ENCODE measurements at places on chromosomes 5 and 9.
A peak's percentile ranks its signal among the peaks of the same experiment; 100 is the strongest.

GRCh38 chr9:107024193-107024592, 161.2 kb downstream of the ZNF462 start:
- DNase-seq = no peak

DNA sequence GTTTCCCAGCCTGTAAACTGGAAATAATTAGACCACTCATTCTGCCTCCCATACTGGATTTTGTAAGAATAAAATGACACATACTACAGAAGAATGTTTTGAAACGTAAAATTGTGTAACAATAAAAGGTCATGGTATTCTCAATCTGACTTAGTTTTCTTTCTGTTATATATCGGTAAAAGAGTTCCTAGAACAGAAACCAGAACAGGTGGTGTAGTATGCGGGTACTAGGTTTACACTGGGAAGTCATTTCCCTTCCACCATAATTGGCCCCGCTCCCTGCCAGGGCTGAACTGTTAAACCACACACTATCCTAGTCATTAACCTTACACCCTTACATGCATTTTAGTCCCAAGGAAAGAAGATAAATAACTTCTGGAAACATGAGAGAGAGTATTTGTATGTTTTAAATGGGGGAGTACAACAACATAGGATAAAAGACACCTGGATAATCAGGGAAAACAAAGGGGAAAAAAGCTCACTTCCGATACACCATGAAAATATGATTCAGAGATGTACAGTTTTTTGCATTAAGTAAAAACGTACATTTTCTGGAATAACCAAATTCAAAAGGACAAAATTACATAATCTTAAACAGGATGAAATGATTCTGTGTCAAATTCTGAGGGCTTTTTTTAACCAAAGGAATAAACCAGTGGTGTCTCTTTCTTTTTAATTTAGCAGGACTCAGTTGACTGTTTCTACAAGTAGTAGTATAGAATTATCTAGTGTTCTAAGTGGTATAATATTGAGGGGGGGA, 199.7 kb downstream of the GLIS3 start:
- peak; percentile 6 for DNase-seq

DNA sequence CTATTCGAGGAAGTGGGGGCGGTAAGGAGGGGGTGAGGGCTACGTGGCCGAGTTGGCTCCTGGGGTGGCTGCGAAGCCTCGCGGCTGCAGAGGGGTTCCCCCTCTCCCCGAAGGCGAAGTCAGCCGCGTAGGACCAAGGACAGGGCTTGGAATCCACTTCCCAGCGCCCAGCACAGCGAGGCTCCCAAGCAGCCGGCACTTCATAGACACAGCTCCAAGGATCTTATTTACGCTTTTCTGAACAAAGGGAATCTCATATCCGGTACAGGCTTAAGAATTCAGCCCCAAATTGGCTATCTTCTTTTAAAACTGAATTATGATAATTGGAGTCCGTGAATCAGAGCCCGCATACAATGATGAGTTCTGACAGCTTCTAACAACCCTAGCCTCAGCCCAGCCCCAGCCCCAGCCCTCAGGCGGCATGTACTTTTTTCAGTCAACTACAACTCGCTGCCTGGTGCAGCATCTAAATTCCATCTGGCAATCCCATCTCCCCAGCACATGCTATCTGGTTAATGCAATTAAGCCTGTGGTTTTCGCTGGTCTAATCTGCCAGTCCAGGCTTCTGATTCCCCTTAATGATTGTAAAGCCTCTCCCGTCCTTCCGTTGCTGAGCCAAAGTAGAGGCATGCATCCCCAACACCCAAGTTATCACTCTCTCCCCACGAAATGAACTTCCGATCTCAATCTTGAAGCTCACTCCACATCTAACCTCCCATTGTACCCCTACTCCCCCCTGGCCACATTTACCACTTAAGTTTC, 1.0 kb downstream of the ELAVL2 start:
- DNase-seq = no peak

- DNase-seq = peak; percentile 60
These were observed 147.7 kb downstream of the BARX1 start for GRCh38 chr9:93807166-93808074.

DNA sequence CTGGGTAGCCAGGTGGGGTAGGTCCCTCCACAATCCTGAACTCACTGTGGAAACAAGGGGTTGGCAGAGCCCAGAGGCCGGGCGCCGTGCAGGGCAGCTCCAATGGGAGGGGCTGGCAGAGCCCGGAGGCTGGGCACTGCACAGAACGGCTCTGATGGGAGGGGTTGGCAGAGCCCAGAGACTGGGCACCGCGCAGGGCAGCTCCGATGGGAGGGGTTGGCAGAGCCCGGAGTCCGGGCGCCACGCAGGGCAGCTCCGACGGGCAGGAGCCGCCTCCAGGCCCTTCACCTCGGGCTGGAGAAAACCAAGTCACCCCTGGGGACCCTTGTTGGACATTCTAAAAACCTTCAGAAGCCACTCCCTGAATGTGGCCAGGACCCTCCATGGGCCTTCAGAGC, 9.3 kb downstream of the NACC2 start:
- DNase-seq = no peak

- DNase-seq = no peak
These were observed 14.3 kb downstream of the ARHGAP26 start for GRCh38 chr5:142784401-142784955.

DNA sequence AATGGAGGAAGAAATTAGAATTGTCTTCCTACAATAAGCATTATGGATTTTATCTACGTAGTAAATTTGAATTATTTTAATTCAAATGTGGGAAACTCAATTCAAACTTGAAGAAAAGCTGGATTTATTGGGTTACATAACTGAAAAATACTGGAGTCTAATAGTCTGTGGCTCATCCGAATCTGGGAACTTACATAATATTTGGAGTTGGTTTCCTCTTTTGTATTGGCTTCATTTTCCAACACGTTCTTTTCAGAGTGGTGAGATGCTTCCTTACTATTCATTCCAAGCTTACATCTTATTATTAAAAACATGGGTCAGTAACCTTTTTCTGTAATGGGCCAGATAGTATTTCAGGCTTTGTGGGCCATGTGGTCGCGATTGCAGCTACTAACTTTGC, 164.8 kb downstream of the ARHGAP26 start:
- no peak for DNase-seq

DNA sequence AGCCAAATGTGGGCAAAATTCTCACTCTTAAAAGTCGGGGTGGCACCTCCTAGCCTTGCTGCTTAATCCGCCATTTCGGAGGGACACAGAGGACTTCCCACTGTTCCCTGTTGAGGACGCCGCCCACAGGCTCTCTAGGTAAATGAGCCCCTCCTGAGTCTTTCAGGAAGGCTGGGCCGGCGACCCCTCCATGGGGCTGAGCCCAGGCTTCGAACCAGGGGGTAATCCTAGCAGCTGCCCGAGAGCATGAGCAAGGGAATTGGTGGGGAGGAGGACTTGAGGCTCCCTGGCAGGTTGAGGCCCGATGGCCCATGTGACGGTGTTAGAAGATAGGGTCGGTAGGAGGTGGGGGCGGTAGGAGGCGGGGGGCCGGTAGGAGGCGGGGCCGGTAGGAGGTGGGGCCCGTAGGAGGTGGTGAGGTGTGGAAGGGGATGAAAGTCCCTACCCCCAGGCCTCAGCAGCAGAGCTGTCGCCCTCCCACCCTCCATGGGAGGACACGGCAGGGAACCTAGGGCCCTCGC, 17.1 kb downstream of the SLC12A7 start:
- no peak for DNase-seq

DNA sequence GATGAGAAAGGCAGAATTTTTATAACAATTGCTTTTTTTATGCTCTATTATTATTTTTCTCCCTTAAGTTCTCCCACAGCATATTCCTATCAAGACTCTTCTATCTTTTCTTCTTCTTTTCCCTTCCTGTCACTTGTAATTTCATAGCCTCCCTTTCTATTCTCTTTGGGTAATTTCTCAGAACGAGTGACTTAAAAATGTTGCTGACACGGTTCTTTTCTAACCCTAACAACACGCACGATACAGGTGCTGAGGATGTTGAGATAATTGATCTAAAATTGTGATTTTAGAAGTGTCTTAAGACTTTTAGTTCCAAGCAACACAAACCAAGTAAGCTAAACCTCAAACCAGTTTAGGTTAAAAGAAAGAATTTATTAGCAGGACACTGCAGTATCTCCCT, 105.9 kb downstream of the RASGRF2 start:
- DNase-seq = no peak

- DNase-seq = no peak
These were observed 266.9 kb downstream of the ARHGAP26 start for GRCh38 chr5:143037071-143037470.

DNA sequence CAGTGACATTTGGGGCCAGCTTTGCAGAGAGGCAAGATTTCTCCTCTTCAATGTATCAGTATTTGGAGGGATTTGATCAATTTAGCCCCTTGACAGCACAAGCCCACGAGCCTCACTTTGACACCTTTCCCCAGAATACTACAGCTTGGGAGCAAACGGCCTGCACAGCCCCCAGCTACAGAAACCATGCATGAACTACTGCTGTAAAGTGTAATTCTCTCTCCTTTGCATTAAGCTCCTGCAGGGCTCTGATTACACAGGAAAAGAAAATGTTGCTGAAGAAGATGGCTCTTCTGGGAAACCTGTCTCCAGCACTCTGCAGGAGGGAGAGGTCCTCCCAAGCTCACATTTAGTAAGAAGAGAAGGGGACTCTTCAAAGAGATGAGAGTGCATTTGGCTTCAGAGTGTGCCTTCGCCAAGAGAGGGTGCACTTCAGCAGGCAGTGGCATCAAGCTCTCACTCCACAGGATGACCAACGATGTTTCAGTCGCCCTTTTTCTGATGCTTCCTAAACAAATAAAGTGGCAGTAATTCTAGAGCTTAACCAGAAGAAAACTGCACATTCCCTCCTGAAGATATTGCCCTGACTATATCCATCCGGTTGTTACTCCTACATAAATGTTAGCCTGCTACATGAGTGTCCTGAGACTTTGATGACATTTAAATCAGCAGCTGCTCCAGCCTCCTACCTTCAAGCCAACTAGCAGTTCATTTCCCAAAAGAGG, 272.2 kb downstream of the AUH start:
- DNase-seq = no peak

DNA sequence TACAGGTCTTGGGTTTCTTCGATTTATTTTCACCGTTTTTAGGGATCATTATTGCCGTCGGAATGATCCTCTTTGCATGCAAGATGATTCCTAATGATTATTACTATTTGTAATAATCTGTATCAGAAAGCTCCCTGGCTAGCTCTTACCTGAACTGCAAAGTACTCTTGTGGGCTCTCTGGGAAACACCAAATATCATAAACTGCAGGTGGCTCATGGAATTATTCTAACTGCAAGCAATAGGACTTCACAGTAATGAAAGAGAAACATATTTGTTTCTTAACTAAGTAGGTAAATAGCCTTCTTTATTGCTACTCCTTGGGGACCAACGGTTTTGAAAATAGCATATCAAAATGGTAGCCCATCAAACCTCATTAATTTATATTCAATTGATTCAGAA, 219.4 kb downstream of the NFIB start:
- DNase-seq = no peak

GRCh38 chr5:165108809-165109208, 1603.4 kb downstream of the MAT2B start:
- DNase-seq = no peak

DNA sequence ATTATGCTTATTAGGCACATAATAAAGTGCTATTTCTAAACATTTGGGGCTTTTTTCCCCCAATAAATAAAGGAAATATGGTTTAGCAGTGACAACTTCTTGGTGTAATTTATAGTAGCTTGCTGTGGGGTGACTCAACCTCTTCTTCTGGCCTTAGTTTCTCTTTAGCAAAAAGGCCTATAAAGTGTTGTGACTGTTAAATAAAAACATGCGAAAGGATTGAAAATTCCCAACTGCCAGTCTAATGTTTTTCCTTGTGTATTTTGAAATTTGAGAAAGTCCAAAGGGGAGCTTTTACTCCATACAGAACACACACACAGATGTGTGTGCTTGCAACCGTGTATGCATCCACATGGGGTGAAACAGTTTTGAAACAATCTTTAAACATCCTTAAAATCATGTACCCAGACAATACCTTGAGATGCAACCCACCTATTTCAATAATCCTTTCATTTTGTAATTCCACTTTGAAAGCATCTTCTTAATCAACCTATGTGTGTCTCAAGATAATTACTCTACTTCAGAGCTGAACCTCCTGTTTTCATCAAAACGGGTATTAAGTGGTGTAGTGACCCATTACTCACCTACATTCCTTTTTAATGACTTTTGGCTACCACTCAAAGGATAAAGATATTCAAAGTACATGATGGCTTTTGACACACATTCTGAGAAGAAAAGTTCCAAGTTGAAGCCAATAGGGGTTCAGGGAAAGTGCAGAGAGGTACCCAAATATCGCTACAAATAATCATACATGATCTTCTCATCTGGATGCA, 123.8 kb downstream of the DROSHA start:
- DNase-seq = no peak

GRCh38 chr5:61640179-61641021, 308.3 kb downstream of the ZSWIM6 start:
- DNase-seq = no peak

DNA sequence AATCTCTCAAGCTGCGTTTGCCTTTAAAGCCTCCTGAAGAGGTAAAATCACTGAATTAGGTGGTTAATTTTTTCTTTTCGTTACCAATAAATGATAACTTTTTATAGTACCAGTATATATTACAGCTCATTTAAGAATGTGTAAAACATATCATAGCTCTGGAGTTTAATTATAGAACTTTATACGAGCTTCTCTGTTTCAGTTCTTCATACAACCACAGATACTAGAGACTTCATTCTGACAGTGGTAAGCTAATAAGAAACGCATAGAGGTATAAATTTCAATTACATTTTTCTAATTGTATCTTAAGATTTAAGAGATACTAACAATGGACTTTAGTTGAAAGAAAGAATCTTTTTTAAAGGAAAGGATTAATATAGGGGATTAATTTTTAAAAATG, 73.9 kb downstream of the PBX3 start:
- DNase-seq = no peak

- no peak for DNase-seq
These were observed 274.3 kb downstream of the ADAMTSL1 start for GRCh38 chr9:18748251-18748701.

DNA sequence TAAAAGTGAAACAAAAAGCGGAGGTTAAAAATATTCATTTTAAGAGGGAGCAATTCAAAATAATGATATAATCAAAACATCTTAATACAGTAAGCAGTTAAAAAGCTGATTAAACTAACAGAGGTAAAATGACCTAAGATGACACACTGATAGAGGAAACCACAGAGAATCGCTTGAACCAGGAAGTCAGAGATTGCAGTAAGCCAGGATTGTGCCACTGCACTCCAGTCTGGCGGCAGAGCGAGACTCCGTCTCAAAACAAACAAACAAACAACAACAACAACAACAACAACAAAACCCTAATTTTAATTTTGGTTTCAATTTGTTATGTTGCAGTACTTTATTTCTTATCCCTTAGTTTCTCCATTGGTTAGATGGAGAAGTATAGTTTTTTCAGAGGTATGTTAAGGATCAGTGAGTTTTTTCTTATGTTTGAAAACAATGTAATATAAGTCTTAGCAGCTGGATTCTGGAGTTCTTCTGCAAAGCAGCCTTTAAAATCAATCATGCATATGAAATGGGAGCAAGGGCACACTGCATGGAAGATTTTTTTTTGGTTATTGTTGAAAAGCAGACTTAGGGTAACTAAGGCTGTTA, 58.5 kb downstream of the MLANA start:
- DNase-seq = no peak

GRCh38 chr5:144422018-144422727, 251.5 kb downstream of the KCTD16 start:
- no peak for DNase-seq

All from NCI-H2081 treated with DMSO at 0.1 percent for 48 hours (cell line).